Esophagus muscularis mucosa (tissue), 4 donors: ENCODE measurements at places on chromosomes 13 and 19. TPM values are rescaled to one million over a fixed set of nuclear protein-coding genes. Genes with fewer than 3 reads are reported as not detected.

The SCN1B gene
- total RNA-seq: 15.7 TPM

The TMEM272 gene
- total RNA-seq: not detected

The BCL3 gene
- total RNA-seq: 10.0 TPM

The INAFM1 gene
- total RNA-seq: 17.4 TPM

- no peak overlapping the region for H3K4me3 ChIP-seq
- peaks cover 17% of the 10 kb centered on the region for H3K4me1 ChIP-seq
- H3K27me3 ChIP-seq: no peaks in the 10 kb centered on the region
- no peak overlapping the region for H3K27ac ChIP-seq
- no peak for DNase-seq
- H3K36me3 ChIP-seq: no peaks in the 10 kb centered on the region
Measured at GRCh38 chr13:44664308-44664707, 88.2 kb upstream of the TSC22D1 start.

DNA sequence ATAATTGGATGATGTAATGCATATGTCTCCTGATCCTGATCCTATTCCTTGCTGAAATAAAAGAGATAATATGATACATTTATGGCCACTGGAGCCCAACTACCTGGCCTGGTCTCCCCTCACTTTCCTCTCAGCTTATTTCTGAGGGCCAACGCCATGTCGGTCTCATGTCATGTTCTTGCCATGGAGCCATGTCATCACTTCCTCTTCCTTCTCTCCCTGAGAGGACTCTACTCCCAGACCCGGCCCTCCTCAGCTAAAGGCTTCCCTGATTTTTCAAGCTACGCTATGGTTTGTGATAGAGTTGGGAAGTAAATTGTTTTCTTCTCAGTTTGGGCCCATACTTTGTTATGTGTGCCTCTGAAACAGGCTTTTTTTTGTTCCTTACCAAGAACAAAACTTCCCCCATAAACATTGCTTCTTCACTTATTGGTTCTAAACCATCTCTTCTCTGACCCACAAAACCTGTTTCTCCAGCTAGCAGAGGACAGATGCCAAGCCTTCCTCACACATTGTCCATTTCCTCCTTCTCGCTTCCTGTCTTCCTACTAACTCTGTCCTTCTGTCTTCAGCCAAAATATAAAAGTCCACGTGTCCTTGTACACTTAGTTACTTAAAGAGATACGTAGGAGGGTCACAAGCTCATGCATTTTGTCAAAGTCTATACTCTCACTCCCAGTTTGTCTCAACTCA, 319.9 kb upstream of the DACH1 start:
- H3K36me3 ChIP-seq: no peaks in the 10 kb centered on the region
- H3K4me3 ChIP-seq: no peak overlapping the region
- no peak overlapping the region for H3K27ac ChIP-seq
- no peaks in the 10 kb centered on the region for H3K27me3 ChIP-seq

DNA sequence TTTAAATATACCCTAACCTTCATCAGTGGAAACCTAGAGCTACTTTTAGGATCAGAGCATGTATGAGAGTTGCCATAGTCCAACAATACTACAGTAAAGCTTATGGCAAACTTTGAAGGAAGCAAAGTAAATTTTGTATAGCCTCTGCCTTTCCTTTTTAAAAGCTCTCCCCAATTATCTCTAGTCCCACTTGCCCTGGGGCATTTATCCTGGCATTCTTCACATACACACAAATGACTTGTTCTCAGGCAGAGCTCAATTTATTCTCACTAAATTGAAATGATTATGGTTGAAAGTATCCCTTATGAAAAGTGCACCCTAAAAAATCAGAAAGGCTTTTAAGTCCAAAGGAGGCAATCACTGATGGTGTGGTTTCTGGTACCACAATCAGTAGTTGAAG, 94.1 kb upstream of the UFM1 start:
- no peak overlapping the region for H3K27ac ChIP-seq
- no peak for DNase-seq
- H3K4me1 ChIP-seq: no peaks in the 10 kb centered on the region
- H3K4me3 ChIP-seq: no peak overlapping the region

- DNase-seq: no peak
- H3K4me3 ChIP-seq: no peak overlapping the region
- peaks cover 48% of the 10 kb centered on the region for H3K4me1 ChIP-seq
- H3K36me3 ChIP-seq: peaks cover 14% of the 10 kb centered on the region
- no peaks in the 10 kb centered on the region for H3K27me3 ChIP-seq
Measured at GRCh38 chr19:47161876-47162489, 31.3 kb downstream of the SAE1 start.

DNA sequence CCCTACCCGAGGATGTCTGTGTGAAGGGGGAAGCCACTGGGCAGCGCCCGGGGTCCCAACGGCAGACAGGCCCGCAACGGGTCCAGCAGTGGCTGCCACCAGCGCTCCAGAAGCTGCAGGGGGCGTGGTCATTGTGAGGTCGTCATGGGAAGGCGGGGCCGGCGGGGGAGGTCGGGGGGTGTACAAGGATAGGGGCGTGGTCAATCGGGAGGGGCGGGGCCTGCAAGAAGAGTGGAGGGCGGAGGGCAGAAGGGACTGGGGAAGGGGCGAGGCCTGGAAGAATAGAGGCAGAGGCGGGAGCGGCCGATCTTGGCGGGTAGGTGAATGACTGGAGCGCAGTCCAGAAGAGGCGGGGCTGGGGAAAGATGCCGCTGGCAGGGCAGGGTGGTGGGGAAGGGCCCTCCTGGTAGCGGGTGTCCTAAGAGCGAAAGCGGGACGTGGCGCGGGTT, 4.4 kb downstream of the FUZ start:
- H3K36me3 ChIP-seq: peaks cover 39% of the 10 kb centered on the region
- peaks cover 23% of the 10 kb centered on the region for H3K4me1 ChIP-seq
- H3K27me3 ChIP-seq: no peaks in the 10 kb centered on the region
- H3K4me3 ChIP-seq: peak overlapping the region; percentile 80
- DNase-seq: peak; percentile 97
- H3K27ac ChIP-seq: peak overlapping the region; percentile 82

GRCh38 chr19:46678110-46678732, 17.2 kb upstream of the DACT3 start:
- H3K4me1 ChIP-seq: no peaks in the 10 kb centered on the region
- H3K27ac ChIP-seq: no peak overlapping the region
- no peak for DNase-seq
- H3K36me3 ChIP-seq: peaks cover 99% of the 10 kb centered on the region
- H3K4me3 ChIP-seq: no peak overlapping the region
- no peaks in the 10 kb centered on the region for H3K27me3 ChIP-seq

- no peaks in the 10 kb centered on the region for H3K27me3 ChIP-seq
- no peak overlapping the region for H3K27ac ChIP-seq
- H3K4me1 ChIP-seq: peaks cover 24% of the 10 kb centered on the region
- DNase-seq: no peak
- no peak overlapping the region for H3K4me3 ChIP-seq
- H3K36me3 ChIP-seq: no peaks in the 10 kb centered on the region
Measured at GRCh38 chr13:98892077-98892476, 85.8 kb downstream of the DOCK9 start.
